ENCODE measurements at places on chromosomes 11 and 22.

DNA sequence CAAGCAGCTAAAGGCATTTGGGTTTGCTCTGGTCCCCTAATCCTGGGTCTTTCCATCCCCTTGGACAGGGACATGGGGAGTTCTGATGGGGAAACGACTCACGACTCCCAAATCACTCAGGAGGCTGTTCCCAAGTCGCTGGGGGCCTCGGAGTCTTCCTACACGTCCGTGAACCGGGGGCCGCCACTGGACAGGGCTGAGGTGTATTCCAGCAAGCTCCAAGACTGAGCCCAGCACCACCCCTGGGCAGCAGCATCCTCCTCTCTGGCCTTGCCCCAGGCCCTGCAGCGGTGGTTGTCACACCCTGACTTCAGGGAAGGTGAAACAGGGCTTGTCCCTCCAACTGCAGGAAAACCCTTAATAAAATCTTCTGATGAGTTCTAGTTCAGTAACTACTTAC, 10.7 kb downstream of the UPK3A start:
- DNase-seq: no peak

GRCh38 chr11:27058456-27058855, 17.8 kb downstream of the BBOX1 start:
- peak; percentile 50 for DNase-seq

DNA sequence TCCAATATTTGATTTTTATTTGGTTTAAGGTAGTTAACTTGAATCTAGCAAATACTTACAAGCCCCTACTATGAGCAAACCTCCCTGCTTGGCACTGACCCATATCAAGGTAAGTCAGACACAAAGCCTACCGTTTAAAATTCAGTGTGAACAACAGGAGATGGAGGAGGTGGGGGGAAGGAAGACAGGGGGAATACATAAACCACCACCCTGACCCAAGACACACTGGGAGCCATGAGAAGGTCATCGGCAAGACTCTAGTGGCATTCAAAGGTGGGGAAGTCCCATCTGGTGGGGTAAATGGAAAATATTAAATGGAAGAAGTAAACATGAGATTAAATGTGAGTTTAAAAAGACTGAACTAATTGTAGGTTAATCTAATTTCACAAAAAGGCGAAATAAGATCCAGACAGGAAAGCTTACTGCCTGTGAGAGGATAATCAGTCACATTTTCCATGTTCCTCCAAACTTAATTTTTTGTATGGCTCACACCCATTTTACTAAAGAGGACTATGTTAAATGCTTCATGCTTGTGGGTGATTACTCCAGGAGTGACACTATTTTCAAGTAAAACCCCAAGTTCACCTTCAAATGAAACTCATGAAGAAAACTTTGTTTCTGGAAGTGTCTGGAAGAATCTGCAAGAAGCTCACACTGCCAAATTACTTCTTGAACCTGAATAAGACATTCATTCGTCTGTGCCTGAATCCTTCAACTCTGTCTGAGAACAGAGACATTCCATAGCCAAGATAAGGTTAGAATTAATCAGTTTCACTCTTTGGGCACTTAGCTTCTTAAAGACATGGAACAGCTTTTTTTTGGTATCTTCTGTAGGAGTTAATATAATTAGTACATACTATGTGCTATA, 51.7 kb downstream of the PITPNB start:
- DNase-seq: no peak

- peak; percentile 59 for DNase-seq
Observed at GRCh38 chr11:94504689-94505293, 7.5 kb upstream of the C11orf97 start.

GRCh38 chr22:37929390-37929789, 23.3 kb downstream of the MICALL1 start:
- no peak for DNase-seq

- DNase-seq: peak; percentile 2
Observed at GRCh38 chr11:104219096-104219495, 55.1 kb upstream of the PDGFD start.

DNA sequence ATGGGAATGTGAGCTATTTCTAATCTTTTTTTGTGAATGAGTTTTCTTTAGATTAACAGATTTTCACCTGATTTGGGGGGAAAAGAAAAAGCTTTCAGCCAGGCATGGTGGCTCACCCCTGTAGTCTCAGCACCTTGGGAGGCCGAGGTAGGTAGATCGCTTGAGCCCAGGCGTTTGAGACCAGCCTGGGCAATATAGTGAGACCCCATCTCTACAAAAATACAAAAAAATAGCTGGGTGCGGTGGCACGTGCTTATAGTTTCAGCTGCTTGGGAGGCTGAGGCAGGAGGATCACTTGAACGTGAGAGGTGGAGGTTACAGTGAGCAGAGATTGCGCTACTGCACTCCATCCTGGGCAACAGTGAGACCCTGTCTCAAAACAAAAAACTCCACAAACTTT, 92.2 kb downstream of the HSD17B12 start:
- no peak for DNase-seq

DNA sequence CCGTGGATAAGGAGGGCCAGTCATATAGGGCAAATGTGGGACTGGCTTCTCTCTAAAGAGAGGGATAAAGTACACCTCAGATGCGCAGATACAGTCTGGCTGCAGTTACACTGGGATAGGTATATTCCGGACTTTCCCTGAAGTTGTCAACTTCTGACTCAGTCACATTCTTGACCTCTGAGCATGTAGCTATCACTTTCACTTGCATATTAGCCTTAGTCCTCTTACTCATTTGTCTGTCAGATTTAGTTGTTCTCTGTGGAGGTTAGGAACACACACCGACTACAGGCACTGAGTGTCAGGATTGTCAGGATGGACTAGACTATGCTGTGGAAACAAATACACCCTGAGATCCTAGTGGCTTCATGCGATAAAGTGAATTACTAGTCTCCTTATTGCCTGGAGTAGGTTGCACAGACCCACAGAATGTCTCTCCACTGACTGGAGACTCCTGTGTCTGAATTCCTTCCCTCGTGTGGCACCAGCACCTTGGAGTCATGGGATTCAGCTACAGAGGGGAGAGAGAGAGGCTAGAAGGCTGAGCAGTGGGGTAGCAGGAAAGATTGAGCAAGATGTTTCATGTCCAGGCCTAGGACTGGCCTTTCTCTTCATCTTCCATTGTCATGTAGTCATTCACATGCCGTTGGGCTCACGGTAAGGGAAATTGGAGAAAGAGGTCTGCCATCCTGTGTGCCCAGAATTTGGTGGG, 654.3 kb downstream of the NTM start:
- peak; percentile 68 for DNase-seq

DNA sequence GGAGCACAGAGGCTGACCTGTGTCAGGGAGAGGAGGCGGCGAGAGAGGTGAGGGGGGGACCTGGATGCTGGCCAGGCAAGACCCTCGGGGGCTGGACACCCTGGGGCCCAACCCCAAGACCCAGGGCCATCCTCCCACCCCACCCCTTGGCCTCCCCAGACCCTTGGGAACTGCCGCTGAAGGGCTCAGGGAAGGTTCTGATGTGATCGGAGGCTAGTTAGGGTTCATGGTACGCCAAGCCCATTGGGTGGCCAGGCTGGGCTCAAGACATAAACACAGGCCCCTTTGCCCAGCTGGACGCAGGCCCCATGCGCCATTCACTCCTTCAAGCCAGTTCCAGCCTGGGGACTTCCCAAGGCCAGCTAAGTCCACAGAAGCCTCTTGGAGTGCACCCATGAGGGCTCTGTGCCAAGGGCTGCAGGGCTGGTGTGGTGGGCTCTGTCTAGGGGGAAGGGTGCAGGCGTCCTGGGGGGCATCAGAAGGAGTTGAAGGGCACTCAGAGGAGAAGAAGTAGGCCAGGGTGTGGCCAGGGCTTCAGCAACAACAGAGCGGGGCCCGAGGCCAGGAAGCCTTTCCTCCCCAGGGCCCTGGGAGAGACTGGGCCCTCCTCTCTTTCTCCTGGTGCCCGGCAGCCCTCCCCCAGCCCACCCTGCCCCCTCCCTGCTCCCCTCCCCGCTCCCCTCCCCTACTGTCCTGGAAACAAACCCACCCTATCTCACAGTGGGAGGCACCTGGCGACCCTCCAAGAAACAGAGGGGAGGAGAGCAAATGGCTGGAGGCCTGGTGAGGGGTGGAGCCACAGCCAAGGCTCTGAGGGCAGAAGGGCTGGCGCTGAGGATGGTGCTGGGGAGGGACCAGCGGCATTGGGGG, 12.9 kb downstream of the TSPAN32 start:
- peak; percentile 72 for DNase-seq

GRCh38 chr22:46024136-46024840, 47.3 kb upstream of the WNT7B start:
- DNase-seq: no peak

- DNase-seq: peak; percentile 25
Observed at GRCh38 chr11:22432291-22433093, 94.3 kb downstream of the SLC17A6 start.

- no peak for DNase-seq
Observed at GRCh38 chr11:120867988-120868387, 155.9 kb upstream of the TBCEL start.

DNA sequence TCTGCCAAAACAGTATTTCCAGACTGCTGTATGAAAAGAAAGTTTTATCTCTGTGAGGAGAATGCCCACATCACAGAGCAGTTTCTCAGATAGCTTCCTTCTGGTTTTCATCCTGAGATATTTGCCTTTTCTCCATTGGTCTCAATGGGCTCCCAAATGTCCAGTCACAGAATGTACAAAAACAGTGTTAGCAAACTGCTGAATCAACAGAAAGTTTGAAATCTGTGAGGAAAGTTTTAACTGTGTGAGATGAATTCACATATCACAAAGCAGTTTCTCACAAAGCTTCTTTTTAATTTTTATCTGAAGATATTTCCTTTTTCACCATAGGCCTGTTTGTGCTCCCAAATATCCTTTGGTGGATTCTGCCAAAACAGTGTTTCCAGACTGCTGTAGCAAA, 207.2 kb upstream of the TRIM48 start:
- no peak for DNase-seq

DNA sequence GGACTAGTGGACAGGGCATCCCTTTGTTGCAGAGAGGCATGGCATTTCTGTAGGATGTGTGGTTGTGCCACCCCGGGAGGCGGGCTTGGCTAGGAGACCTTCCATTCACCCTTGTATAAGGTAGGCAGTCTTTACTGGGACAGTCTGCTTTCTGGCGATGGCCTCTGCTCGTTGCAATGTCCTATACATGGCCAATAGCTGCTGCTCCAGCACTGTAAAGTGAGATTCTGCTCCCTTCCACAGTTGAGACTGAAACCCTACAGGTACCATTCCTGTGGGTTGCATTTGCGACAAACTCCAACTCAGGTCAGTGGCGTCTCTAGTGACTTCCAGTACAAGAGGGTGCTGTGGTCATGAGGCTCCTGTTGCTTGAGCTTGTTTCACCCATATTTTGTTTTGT, 20.4 kb upstream of the APOL3 start:
- DNase-seq: no peak

DNA sequence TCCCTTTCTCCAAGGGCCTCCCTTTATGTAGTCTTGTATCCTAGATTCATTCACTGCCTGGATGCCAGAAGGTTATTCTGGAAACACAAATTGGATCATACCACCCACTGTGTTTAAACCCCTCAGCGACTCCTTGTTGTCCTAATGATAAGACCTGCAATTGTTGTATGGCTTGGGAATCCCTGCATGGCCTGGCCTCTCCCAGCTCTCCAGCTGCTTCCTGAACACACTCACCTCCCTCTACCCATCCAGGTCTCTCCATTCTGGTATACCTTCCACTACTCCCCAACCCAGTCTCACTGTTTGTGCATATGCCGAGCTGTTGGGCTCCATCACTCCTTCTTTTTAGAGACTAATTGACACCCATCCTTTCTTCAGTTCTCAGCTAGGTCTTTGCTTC, 124.3 kb upstream of the ALX4 start:
- no peak for DNase-seq

GRCh38 chr11:93529707-93530467, 13.3 kb downstream of the SMCO4 start:
- DNase-seq: peak; percentile 28

DNA sequence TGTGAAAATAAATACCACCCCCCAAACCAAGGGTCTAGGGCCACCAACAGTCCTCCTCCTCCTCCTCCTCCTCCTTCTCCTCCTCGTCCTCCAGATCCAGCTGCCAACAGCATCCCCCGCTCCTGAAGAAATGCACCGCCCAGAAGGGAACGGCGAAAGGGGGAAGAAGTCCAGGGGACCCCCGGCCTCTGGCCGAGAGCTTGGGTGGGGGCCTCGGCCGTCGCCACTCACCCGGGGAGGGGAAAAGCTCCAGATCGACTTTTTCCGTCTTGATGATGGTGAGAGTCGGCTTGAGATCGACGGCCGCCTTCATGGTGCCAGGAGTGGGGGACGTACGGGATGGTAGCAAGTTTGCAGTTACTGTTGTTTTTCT, 65.7 kb downstream of the ETS1 start:
- DNase-seq: no peak

DNA sequence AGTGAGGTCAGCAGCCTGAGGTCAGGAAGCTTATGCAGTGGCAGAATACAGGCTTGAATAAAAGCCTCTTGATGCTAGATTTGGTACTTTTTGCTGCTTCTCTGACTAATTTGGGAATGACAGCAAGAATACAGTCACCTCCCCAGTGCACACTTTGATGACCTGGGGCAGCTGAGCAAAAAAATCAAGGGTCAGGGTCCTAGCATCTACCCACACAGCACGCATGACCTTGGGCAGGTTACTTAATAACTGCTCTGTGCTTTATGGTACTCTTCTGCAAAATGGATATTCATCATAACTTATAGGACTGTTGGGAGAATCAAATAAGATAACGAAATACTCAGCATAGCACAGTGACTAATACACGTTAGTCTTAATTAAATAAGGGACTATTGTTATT, 344.1 kb upstream of the SYN3 start:
- DNase-seq: no peak

All from AG10803 (cell line).